Spleen (tissue), 13 donors: ENCODE measurements at places on chromosomes 5 and 9. TPM values are rescaled to one million over a fixed set of nuclear protein-coding genes. Genes with fewer than 3 reads are reported as not detected.
A peak's percentile ranks its signal among the peaks of the same experiment; 100 is the strongest.

CDX1 gene
- polyA plus RNA-seq, result 0.26 TPM

MYOZ3 gene
- 0.14 TPM for polyA plus RNA-seq

IFNA6 gene
- polyA plus RNA-seq, result not detected

SNAPC3 gene
- polyA plus RNA-seq, result 13.5 TPM

RBM27 gene
- 7.7 TPM for polyA plus RNA-seq

PRR16 gene
- polyA plus RNA-seq, result 1.1 TPM

ZNF300 gene
- polyA plus RNA-seq, result 7.2 TPM

DNA sequence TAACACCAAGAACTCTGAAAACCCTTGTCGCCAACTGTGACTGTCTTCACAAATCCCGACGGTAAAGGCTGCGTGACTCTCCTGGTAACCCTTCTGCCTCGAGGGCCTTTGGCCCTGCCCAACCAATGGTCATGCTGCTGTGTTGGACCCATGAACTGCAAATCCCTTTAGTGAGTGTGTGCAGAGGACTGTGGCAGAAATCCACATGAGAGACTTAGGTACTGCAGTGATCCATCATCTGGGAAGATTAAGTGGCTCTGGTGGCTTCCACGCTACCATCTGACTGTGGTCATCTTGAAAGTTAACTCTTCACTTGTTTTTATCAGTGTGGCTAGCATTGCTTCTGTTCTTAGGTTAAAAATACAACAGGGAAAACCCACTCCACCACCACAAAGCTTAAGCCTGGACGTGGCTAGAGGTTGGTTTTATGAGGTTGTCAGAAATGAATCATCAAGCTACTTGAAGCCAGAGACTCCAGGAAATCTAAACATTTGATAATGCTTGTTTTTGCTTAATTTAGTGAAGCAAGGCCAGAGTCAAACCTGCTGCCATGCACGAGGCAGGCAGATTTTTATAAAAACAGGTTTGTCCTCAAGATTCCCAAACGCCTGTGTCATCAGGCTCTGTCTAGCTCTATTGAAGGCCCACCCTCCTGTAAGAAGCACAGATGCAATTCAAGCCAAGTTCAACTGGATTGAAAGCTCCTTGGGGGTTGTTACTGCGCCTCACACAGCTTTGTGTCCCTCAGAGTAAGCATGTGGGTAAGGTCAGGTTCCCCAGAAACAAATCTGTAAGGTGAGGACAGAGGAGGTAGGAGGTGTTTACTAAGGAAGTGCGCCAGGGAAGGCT, 52.7 kb upstream of the ERCC6L2 start:
- DNase-seq, result no peak

DNA sequence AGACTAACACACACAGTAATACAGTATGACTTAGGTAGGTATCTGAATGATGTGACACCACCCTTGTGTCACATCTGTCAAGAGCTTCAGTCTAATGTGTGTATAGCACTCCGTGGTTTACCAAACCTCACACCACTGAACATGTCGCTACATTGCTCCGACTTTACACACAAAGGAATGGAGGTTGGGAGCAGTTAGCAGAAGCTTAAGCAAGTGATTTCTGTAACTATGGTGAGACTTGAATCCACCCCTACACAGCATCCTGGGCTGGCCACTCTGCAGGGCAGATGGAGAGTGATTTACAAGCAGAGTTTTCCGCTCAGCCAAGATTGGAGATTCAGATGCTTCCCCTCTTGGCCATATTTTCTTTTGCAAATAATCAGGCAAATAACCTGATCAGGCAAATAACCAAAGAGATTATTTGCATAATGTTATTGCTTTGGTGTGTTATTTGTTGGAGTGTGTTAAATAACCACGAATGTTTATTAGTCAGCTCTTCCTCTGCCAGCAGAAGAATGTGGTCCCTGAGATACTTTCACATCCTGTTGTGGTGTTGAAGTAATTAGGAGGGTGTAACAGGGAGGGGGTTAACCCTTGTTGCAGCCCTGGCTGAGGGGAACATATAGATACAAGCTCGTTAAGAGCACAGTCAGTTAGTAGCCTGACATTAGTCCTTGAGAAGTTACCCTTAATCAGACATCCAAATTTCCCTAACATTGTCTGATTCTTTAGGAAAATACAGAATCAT, 92.8 kb downstream of the SNX18 start:
- peak; percentile 79 for DNase-seq

GRCh38 chr9:70883963-70884793, 237.2 kb downstream of the TRPM3 start:
- no peak for DNase-seq

DNA sequence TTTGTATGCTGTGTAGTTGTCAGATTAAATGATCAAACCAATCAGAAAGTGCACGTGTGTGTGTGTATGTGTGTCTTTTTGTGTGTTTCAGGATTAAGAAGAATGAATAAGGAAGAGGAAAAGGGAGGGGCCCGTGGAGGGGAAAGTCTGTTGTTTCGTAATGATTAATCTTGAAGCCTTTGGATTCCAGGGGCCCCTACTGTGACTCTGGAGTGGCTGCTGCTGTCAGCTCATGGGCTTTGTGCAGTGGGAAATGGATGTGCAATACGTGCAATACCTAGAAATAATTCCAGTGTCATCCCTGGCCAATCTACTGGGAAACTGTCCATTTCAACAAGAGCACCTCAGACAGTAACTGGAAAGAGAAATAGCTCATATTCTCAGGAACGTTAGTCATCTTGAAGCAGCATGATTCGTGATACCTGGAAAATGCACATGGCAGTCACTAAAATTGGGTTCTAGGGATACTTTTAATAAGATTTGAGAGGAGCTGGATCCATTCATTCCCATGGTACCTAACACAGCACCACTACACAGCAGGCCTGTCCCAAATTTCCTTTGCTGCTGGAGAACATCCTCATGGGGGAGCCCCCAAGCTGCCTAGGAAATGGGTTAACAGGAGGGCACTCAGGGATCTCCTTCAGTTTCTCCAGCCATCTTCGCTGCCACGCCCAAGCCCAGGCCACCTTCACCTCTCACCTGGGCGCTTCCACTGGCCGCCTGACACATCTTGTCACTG, 186.3 kb downstream of the NR3C1 start:
- no peak for DNase-seq

- peak; percentile 59 for DNase-seq
Measured at GRCh38 chr9:89420397-89421178, 77.3 kb downstream of the SEMA4D start.

- no peak for DNase-seq
Measured at GRCh38 chr9:13083963-13084528, 195.4 kb downstream of the MPDZ start.

- DNase-seq, result no peak
Measured at GRCh38 chr5:154900066-154900465, 37.9 kb downstream of the GEMIN5 start.
